ENCODE measurements at places on chromosomes 12 and 14. TPM values are rescaled to one million over a fixed set of nuclear protein-coding genes. Genes with fewer than 3 reads are reported as not detected.

DNA sequence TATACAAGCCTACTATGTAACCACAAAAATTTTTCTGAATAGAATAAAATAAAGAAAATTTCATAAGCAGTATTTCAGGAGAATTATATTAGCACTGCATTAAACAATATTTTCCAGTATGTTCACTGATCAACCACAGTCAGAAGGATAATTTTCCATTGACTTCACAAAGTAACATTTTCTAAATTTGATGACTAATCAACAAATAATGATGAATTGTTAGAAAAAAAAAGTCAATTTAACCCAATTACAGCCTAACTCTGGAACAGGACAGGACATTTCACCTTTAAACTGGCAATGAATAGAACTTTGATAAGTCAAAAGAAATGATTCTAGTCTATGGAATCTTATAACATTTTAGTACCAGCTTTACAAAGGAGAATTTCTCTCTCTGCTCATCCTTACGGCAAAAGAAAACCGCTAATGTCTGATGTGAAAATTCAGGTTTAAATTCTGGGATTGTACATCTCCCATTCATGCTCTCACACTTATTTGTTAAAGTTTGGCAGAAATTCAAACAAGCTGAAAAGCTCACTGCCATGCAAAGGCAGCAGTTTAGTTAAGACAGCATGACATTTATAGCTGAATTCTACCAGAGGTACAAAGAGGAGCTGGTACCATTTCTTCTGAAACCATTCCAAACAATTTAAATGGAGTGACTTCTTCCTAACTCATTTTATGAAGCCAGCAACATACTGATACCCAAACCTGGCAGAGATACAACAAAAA is 84.5 kb downstream of the MDGA2 start:
- no peaks in the 10 kb centered on the region for H3K27me3 ChIP-seq
- no peaks in the 10 kb centered on the region for H3K4me1 ChIP-seq
- H3K4me3 ChIP-seq = no peak overlapping the region
- DNase-seq = no peak

GRCh38 chr12:89033062-89033461 is 319.2 kb downstream of the DUSP6 start:
- DNase-seq = no peak
- H3K27ac ChIP-seq = no peak overlapping the region
- no peak overlapping the region for H3K4me3 ChIP-seq
- no peaks in the 10 kb centered on the region for H3K36me3 ChIP-seq
- no peaks in the 10 kb centered on the region for H3K4me1 ChIP-seq

Gene ASPG
- total RNA-seq = not detected

Gene PRH1
- total RNA-seq = 7.3 TPM

Gene SERPINA1
- total RNA-seq = not detected

All from GM23248 (cell line).